ENCODE measurements at places on chromosomes 12 and 14.

DNA sequence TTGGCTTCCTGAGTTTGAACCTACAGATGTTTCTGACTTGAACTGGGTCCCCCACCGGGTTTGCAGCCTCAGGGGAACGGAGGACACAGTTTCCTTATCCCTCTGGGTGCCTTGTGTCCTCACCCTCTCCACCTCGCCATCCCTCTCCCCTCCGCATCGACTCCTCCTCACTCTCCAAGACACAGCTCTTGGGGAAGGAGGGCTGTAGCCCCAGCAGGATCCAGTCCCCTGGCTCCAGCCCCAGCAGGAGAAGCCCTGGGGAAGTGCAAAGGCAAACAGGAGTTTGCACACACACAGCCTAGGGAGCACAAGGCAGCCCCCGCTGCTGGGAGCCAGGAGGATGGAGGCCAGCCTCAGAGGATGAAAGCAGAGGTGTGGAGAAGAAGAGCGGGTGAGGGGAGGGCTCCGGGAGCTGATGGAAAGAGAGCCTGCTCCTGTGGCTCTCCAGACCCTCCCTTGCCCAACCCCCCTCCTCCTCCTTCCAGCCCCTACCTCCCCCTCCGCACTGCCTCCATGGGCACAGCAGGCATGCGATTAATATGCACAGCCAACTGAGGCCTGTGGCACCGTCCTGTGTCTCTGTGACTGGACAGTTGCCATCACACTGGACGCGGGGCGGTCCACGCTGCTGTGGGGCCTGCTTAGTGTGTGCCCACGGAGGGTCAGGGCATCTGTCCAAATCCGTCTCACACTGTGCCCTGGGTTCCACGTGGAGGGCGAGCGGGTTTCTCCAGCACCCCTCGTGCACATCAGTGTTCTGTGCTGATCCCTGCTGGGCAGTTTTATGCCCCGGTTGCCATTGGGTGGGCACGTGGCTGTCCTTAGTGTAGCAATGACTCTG, 193.7 kb upstream of the DIO3 start:
- DNase-seq: no peak

- no peak for DNase-seq
Observed at GRCh38 chr14:100636559-100636958, 49.3 kb upstream of the BEGAIN start.

DNA sequence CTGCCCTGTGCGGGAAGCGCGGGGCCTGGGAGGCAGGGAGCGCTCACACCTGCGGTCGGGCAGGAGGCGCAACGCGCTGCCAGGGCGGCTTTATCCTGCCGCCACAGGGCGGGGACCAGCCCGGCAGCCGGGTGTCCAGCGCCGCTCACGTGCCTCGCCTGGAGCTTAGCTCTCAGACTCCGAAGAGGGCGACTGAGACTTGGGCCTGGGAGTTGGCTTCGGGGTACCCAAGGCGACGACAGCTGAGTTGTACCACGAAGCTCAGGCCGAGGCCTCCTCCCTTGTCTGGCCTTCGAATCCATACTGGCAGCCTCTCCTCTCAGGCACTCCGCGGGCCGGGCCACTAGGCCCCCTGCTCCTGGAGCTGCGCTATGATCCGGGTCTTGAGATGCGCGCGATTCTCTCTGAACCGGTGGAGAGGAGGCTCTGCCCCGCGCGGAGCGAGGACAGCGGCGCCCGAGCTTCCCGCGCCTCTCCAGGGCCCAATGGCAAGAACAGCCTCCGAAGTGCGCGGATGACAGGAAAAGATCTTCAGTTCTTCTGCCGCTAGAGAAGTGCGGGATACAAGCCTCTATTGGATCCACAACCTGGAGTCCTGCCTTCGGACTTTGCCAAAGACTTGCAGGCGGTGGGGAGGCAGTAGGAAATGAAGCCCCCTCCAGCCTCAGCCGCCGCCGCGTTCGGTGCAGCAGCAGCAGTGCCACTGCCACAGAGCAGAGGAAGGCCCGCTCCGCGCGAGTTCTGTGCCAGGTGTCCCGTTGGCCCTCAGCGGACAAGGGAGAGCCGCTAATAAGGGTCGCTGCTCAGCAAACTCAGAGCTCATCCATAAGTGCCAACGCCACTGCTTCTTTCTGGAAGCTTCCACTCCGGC, 6.8 kb downstream of the SIX1 start:
- peak; percentile 43 for DNase-seq

GRCh38 chr14:57492859-57493258, 798 bp downstream of the CCDC198 start:
- DNase-seq: peak; percentile 88

- no peak for DNase-seq
Observed at GRCh38 chr12:94103986-94104385, 44.4 kb upstream of the PLXNC1 start.

GRCh38 chr14:69045857-69046475, 66.9 kb upstream of the ACTN1 start:
- peak; percentile 77 for DNase-seq

DNA sequence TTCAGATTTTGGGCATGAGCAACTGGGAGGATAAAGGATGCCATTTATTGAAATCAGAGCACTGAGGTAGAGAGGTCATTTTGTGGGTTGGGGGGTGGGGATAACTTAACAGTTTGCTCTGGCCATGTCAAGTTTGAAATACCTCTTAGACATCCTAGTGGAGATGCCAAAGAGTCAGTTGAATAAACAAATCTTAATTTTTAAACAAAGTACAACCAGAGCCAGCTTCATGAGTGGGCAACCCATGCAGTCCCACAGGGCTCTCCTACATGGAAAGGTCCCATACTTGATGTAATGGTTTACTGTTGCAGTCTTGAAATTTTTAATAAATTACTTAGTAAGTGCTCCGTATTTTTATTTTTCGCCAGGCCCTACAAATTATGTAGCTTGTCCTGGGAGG, 81.2 kb downstream of the ANO4 start:
- no peak for DNase-seq

- DNase-seq: no peak
Observed at GRCh38 chr14:89615421-89615820, 198.4 kb upstream of the FOXN3 start.

DNA sequence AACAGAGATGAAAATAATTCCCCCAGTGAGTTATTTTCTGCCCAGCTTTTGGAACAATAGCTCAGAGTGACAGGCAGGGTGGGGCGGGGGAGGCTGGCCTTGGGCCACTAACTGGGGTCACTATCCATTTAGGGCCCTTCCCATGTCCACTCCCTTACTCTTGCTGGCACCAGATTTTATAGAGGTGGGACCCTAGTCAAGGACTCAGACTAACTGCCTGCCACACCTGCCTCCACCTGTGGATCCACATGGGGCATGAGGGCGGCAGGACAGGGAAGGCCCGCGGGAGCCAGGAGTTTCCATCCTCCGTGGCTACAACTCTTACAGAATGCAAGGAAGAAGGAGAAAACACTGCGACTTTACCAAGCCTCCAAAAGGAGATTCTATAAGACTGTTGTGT, 10.1 kb downstream of the VDR start:
- DNase-seq: no peak

DNA sequence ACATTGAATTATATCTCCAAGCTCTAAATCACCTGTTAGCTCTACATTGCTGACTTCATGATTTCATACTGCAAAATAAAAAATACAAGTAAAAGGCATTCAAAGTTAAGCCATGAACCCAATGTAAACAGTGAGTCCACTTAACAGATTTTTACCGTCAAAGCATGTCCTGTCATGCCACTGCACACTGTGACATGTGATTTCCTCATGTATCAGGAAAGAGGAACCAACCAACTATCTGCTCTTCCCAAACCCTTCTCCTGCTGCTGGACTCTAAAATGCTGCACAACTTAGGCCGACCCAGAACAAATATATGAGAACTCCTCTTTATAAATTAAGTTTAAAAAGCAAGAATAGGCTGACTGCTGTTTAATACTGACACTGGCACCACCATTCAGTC, 37.5 kb downstream of the TM7SF3 start:
- DNase-seq: no peak

GRCh38 chr14:100902295-100903133, 1.0 kb downstream of the RTL1 start:
- DNase-seq: no peak

GRCh38 chr14:72745546-72745945, 148.4 kb downstream of the DPF3 start:
- peak; percentile 93 for DNase-seq

DNA sequence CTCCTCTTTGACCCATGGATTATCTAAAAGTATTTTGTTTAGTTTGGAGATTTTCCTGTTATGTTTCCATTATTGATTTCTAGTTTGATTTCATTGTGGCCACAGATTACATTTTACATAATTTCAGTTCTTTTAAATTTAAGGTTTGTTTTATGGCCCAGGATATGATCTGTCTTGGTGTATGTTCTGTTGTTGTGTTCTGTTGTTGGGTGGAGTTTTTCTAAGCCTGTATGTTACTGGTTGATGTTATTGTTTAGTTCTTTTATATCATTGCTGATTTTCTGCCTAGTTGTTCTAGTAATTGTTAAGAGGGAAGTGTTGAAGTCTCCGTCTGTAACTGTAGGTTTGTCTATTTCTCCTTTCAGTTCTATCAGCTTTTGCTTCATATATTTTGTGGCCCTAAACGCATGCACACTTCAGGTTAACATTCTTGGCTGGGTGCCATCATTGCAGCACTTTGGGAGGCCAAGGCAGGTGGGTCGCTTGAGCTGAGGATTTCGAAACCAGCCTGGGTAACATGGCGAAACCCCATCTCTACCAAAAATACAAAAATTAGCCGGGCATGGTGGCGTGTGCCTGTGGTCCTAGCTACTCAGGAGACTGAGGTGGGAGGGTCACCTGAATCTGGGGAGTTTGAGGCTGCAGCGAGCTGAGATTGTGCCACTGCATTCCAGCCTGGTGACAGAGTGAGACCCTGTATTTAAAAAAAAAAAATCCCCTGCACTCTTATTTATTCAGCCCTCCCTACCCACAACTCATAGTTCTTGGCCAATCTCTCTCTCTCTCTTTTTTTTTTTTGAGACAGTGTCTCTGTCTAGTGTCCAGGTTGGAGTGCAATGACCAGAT, 28.1 kb upstream of the CFL2 start:
- no peak for DNase-seq

- DNase-seq: no peak
Observed at GRCh38 chr12:88579601-88580050, 645 bp downstream of the KITLG start.

DNA sequence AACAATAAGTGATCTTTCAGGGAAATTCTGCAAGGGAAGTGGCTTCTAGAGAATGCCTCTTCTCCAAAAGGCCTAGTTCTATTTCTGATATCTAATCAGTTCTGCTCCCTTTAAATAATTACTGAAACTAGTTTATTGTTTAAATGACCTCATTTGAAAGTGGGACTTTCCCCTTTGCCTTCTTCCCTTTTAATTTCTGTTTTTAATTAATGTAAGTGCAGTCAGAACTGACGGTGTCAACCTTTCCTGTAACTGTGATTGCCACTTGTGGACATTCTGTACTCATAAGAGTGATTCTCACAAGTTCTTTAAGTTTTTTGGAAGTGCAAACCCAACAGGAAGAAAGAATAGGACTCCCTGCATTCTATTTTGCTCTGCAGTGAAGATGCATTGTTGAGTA, 265.3 kb upstream of the PLEKHG7 start:
- DNase-seq: no peak

- no peak for DNase-seq
Observed at GRCh38 chr14:69214393-69214792, 23.1 kb downstream of the EXD2 start.

DNA sequence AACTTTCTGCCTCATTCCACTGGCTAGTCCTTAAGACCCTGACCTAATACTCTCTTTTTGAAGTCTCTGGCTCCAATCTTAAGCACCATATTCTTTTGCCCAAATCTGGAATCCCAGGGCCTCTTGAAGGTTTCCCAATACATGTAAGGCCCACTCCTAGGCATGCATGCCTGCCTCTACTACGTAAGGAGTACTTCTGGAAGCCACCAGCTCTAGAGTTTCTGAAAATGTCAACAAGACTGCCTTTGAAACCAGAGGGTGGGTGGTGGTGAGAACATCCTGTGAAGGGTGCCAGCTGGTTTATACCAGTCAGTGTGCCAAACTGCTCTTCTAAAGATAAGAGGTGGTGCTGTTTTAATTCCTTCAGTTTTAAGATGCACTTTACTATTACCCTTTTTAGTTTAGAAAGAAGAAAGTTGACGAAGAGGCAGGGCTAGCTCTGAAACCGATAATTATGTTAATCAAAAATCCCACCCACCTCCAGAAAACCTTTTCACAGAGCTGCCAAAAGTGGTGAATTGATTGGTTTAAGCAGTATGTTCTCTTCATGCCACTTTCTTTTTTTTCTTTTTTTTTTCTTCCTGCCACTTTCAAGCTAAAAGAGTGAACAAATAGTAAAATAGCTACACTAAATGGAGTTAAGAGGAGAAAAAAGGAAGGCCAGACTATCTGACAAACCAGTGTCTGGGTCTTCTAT, 8.7 kb upstream of the WDR89 start:
- DNase-seq: no peak

DNA sequence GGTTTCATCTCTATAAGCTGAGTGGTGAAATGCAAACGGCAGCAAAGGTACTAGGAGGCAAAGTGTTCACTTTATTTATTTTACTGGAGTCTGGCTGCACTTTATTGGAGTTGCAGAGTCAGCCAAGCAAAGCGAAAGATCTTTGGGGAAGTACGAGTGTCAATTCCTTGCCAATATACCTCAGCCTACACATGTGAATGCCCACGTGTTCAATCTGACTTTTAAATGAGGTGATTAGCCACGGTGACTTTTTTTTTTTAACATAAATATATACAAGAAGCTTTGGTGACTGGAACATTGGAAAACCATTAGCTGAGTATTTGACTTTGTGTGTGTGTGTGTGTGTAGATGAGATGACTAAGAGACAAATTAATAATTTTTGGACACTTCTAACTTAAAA, 178.8 kb downstream of the NTS start:
- no peak for DNase-seq

GRCh38 chr14:89175881-89176799, 240.9 kb downstream of the FOXN3 start:
- no peak for DNase-seq

DNA sequence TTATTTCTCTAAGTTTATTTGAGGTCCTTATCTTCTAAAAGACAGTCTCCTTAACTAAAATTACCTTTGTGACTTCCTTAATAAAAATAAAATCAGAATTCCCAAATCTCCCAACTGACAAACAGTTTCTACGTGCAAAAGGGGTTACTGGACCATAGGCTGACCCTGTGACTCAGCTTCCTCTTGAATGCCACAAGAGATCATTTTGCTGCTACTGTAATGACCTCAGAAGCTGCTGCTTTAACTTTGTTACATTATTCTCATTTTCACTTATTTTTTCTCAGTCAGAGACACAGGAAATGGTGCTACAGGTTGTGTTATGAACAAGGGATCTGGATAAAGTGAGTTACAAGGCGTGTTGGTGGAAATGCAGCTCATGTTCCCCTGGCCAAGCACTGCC, 132.2 kb upstream of the TMTC2 start:
- DNase-seq: no peak

- DNase-seq: peak; percentile 79
Observed at GRCh38 chr12:76449583-76449982, 101.4 kb upstream of the BBS10 start.
